ENCODE measurements at places on chromosomes 6 and 20.

DNA sequence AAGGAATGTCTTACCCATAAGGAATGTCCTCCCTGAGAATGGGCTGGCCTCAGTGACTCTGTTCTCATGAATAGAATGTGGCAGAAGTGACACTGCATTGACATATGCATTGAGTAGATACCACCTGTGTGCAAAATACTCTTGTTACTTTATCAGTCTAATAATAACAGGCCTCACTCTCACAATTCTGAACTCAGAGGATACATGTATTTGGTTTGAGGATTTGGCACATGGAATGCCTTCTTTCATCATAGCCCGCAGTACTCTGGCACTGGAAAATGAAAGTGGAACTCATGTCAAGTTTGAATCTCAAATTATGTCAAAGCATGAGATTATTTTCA is 52.9 kb upstream of the PLCB4 start:
- no peak for DNase-seq

GRCh38 chr20:36786663-36787062 is 13.1 kb upstream of the DSN1 start:
- no peak for DNase-seq

DNA sequence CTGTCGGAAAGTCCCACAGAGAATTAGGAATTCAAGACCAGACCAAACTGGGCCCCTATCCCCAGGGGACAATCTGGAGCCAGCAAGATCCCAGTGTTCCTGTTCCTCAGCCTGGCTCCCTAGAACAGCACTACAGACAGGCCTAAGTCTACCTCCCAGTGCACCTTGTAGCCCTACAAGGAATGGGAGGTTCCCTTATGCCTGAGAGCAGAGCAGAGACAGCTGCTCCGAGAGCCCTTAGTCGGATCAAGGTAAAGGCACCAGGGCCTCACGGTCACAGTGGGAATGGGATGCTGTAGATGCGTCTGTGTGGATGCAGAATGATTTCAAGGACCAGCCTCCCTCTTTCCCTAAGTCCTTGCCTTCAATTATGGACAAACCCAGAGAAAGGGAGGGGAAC is 204.5 kb upstream of the STXBP5 start:
- DNase-seq = no peak

DNA sequence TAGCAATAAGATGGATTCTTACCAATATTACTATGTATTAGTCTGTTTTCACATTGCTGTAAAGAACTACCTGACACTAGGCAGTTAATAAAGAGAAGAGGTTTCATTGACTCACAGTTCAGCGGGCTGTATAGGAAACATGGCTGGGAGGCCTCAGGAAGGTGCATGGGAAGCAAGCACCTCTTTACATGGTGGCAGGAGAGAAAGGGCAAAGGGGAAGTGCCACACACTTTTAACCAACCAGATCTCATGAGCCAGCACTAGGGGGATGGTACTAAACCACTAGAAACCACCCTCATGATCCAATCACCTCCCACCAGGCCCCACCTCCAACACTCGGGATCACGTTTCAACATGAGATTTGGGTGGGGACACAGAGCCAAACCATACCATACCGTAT is 40.7 kb upstream of the CCDC167 start:
- no peak for DNase-seq

DNA sequence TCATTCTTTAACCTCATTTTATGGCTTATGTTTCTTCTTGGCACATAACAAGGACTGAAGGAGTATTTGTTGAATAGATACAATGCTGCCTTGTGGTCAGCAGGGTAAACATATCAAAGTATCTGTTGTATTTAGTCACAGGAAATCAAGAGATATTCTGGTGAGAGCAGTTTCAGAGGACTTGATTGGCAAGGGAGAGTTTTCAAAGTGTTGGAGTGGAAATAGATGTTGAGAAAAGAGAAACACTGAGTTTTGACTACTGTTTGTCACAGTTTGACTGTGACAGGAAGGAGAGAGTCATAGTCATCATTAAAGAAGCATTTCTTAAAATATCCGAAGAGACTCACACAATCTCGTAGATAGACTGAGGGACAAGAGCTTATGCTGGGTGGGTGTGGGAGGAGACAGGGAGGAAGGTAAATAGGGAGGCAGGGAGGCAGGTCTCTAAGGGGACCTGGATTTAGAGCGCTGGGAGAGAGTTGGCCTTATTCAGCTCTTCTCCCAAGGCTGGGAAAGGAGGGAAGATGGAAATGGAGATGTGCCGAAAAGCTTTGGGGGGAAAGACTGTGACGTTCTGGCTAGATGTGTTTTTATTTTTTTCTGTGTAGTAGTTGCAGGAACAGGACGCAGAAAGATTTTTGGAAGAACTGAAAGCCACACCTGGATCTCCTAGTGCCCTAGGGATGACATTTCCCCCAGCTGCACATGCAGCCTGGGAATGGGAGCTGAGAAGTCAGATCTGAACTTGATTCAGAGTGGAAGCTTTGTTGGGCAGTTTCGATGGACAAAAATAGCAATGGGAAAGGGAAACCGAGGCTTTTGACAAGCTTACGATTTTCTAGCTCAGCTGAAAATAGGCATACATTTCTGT is 65.0 kb upstream of the IFNGR1 start:
- DNase-seq = no peak

GRCh38 chr20:1121429-1121828 is 3.0 kb downstream of the PSMF1 start:
- no peak for DNase-seq

DNA sequence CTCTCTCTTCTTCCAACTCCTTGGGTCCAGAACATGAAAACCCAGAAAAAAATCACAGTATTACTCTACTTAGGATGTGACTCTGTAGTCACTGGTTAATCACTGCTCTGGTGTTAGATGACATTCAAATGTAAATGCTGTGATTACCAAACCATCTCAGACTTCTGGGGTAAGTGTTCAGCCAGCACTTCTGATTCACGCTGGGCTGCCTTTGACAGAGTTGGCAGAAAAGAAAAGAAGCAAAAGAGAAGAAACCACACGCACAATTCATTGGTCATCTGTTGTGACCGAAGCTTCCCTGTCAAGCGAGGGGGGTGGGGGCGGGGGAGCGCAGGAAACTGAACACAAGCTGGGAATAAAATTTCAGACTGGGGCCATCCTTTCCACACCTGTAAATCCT is 82.7 kb downstream of the PSMG4 start:
- DNase-seq = no peak

GRCh38 chr20:44918342-44918741 is 8.5 kb downstream of the PABPC1L start:
- DNase-seq = no peak

Data from nucleus accumbens (tissue), 56 donors.